ENCODE measurements at places on chromosomes 1 and 21. TPM values are rescaled to one million over a fixed set of nuclear protein-coding genes. Genes with fewer than 3 reads are reported as not detected.
A peak's percentile ranks its signal among the peaks of the same experiment; 100 is the strongest.

Gene ZNF670
- 4.5 TPM for total RNA-seq

Gene TMPRSS2
- not detected for total RNA-seq

Gene MYBPH
- not detected for total RNA-seq

DNA sequence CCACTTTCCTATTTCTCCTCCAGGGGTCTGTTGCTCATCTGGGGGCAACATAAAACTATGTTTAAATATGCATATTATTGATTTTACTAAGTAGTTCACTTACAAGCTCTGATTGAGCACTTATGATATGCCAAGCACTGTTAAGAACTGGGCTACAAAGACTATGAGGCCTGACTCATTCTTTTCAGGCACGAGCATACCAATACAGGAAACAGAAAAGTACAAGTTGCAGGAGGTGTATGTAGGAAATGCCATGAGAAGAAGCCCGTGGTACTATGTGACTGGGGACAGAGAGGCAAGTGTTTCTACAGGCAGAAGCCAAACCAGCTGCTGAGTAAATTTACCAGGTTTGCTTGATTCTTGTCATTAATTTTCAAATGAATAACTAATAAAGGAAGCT is 120.4 kb upstream of the PTGFR start:
- H3K4me3 ChIP-seq: no peak overlapping the region
- H3K4me1 ChIP-seq: peaks cover 2% of the 10 kb centered on the region
- H3K36me3 ChIP-seq: no peaks in the 10 kb centered on the region
- peak; percentile 73 for DNase-seq

DNA sequence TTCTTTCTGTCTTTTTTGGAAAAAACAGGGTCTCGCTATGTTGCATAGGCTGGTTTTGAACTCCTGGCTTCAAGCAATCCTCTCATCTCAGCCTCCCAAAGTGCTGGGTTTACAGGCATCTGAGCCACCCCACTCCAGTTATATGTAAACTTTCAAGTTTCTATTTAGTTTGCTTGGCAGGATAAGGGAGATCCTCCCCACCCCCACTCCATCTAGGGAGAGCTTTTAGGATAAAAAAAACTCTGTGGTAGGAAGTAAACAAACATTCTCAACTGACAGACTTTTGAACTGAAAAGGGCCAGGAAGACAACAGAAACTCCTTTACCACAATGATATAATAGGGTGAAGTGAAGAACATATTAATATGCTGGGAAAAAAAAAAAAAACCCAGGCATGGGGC is 41.0 kb upstream of the ZNF326 start:
- peaks cover 14% of the 10 kb centered on the region for H3K4me1 ChIP-seq
- no peaks in the 10 kb centered on the region for H3K36me3 ChIP-seq

DNA sequence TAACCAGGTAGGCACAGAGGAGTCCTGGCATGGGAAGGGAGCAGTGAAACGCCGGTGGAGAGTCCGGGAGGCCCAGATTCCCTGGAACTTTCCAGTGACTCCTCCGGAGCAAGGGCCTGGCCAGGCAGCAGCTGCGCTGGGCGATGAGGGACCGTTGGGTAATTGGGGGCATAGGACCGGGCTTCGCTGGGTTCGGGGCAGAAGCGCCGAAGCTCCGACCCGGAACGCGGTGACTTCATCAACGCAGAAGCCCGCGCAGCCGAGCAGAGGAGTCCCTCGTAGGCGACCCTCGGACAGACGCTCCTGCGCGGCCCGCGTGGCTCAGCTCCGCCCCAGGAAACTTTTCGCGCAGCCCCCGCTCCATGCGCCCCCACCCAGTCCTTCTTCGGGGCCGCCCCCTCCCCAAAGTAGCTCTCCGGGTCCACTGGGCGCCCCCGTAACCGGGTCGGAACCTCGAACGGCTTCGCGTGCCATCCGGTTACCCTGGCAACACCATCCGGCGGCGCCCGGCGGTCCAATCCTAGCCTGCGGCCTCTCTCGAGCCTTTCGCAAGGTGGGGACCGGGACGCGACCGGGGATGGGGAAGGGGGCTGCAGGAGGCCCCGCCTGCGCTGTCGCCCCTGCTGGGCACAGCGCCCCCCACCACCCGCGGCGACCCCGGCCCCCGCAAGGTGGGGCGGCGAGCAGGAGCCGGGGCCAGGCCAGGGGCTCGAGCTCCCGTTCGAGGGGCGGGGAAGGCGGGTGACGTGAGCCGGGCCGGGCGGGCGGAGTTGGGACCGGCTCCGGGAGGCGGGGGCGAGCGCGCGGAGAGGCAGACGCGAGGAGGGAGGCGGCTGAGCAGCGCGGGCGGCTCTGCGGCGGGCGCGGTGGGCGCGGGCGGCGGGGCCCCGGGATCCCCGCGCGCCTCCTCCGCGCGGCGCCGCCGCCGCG is at the start of gene AJAP1:
Gene AJAP1 (plus strand): TSS at position 814 of the 930 bp plus-strand sequence. CDS start 817 bp downstream, outside the sequence.
- peaks cover 12% of the 10 kb centered on the region for H3K27me3 ChIP-seq
- no peaks in the 10 kb centered on the region for H3K4me1 ChIP-seq
- no peaks in the 10 kb centered on the region for H3K36me3 ChIP-seq
- H3K27ac ChIP-seq: no peak within 1 kb of the TSS
- DNase-seq: no peak

Measured in IMR-90 (cell line).